ENCODE measurements at places on chromosomes 4 and X.

DNA sequence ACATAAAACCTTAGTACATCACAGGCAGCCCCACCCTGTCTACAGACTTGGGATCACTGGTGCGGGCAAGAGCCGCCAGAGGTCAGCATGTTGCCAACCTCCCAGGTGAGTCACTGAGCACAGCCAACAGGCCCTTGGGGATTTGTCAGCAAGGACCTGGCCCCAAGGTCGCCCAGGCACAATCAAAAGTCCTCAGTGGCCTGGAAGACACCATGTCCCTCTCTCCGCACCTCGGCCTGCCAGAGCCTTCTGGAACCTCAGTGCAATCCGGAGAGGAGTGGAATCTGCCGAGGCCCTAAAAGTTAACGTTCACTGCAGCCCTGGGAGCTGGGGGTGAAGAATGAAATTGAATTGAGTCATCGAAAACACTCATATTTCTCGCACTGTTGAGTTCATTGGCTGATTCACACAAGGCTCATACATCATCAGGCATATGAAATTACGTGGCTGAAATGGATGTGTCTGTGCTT, 74.3 kb downstream of the WFS1 start:
- DNase-seq: peak; percentile 47

DNA sequence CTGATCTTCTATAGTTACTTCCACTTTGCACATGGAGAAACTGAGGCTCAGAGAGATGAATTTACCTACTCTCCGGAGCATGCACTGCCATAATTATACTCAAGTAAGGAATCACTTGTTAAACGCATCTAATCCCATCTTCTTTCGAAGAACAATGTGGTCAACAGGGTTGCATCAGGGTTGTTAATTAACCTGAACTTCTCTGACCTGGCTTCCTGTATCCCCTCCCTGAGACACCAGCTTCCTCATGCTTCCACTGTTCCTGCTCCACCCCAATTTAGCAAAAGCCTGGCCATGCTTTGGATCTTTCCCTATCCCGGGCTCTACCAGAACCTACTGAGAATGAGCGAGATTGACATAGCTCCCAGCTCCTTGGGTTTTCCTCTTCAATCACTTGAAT, 136.7 kb downstream of the SMIM20 start:
- DNase-seq: no peak

GRCh38 chr4:119834906-119835612, 206.5 kb upstream of the PDE5A start:
- DNase-seq: no peak

DNA sequence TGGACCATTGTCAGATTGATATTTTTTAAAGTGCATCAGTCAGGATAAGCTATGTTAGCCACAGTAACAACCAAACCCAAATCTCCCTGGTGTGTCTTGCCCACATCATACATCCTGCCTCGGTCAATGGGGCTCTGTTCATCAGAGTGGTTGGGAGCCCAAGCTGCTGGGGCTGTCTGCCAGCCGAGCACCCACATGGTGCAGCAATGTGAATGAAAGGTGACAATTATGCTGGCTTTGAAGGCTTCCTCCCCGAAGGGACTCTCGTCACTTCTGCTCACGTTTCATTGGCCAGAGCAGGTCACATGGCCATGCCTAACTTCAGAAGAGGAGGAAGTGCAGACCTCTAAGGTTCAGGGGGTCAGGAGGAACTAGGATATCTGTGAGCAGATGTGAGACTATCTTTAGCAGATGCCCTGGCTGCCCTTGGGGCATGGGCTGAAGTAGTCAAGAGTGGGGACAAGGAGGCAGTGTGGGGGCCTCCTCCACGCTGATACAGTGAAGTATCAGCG, 1.3 kb upstream of the JAKMIP1 start:
- DNase-seq: no peak

GRCh38 chr4:98423009-98423408, 161.8 kb downstream of the RAP1GDS1 start:
- DNase-seq: no peak

- DNase-seq: no peak
Observed at GRCh38 chrX:153061732-153062131, 5.5 kb downstream of the PNMA3 start.

DNA sequence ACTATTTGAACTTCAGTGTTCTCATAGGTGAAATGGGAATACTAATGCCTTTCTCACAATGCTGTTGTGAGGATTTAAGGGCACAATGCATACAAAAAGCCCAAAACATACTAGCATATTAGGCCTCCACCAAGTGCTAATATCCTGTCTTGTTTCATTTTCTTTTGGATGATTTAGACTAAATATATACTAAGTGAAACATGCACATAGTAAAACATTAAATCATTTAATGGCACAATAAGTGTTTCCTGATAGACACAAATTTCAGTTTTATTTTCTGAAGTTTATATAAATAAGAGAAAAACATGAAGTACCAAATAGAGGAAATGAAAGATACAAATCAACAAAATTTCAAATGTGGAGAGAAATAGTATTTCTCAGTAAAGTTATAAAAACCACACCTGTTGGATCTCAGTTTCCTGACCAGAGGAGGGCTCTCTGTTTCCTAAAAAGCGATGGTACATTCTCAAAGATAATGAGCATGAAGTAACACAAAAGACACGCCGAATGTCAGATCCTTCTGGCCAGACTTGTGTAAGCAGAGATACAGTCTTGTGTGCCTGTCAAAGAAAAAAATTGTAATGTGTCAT, 25.1 kb downstream of the DDX60 start:
- no peak for DNase-seq

- no peak for DNase-seq
Observed at GRCh38 chrX:4936315-4936714, 1222.9 kb upstream of the PRKX start.

GRCh38 chr4:38785041-38785790, 2.4 kb upstream of the TLR10 start:
- no peak for DNase-seq

DNA sequence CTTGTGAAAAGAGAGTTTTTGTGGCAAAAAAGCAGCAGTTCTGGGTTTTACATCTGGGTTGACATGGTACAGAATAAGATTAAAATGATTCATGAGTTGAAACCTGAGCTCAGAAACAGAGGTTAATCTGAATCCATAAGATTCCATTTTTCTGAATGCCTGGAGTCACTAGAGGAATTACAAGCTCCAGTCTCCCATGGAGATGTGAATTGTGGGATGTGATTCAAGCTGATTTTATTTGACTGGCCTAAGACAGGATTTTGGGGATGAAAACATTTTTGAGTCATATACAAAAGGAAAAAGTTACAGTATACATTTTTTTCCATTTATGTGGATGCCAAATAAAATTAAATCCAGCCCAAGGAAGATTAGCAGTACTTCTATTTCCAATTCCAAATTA, 161.1 kb downstream of the RBM46 start:
- DNase-seq: no peak

- DNase-seq: no peak
Observed at GRCh38 chrX:2693113-2694002, 2.3 kb downstream of the CD99 start.

GRCh38 chr4:4268776-4269175, 20.8 kb upstream of the TMEM128 start:
- DNase-seq: no peak

DNA sequence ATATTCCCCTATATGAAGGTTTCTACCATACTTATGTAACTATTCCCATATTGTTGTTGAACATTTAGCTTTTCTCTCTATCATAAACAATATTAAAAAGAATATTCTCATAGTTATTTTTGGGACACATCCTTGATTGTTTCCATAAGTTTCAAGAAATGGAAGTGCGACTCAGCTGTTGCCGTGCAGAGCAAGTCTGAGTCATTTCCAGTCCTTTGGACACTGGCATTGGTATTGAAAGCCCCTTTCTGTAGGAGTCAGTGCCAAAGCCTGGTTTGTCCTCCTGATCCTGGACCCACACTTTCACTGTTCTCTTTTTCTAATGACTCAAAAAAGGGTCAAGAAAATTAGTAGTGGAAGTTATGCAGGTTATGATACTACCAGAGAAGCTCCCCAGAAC, 108.3 kb upstream of the DIAPH2 start:
- no peak for DNase-seq

DNA sequence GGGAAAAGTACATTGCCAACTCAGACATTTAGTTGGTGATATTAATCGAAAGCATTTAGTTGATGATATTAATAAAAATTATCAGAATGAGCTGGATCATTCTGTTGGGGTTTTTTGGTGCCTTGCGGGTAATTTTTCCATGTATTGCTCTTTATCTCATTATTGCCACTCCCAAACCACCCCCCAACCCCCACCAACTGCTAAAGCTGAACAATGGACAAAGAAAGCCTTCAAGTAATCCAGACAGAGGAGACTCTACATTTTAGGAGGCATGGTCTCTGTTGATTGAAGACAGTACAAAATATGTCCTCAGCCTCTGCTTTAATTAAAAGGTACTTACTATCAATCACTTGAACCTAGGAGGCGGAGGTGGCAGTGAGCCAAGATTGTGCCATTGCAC, 22.5 kb downstream of the PDK3 start:
- DNase-seq: no peak

DNA sequence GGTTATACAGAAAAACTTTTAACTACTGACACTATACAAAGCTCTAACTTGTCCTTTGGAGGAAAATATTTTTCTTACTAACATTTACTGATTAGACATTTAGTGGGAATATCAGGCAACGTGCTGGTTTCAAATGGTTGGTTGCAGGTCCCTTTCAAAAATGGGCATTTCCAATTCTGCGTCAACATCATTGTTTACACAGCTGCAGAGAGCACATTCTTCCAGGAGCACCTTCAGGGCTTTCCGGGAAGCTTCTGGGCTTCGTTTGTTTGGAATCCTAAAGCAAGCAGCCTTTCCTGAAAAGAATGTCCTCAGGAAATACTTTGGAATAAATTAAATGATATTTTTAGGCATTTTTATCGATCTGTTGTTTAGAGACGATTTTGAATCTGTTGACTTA, 289.7 kb downstream of the TRIML1 start:
- DNase-seq: no peak

GRCh38 chrX:8868070-8868773, 67.0 kb upstream of the FAM9A start:
- DNase-seq: no peak
